ENCODE measurements at places on chromosomes 1 and 21.

DNA sequence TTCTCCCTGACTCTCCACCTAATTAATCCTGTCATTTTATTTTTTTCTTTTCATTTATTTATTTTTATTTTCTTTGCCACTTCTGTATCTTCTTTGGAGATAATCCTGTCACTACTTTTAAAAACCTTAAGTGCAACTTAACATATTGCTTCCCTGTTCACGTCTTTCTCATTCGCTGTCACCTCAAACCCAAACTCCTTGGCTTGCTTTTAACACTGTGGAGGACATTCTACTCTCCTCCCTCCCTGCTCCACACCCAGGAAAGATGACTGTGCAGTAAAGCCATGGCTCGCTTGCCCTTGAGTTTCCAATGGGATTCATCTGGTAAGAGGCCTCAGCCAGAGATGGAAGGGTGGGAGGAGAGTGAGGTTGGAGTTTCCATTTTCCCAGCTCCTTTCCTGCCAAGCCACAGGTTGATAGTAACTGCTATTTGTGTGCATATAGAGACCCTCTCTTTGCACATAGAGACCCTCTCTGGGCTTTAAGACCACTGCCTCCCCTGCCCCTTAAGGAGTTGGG lies 6.4 kb upstream of the BRWD1 start:
- no peak for DNase-seq

DNA sequence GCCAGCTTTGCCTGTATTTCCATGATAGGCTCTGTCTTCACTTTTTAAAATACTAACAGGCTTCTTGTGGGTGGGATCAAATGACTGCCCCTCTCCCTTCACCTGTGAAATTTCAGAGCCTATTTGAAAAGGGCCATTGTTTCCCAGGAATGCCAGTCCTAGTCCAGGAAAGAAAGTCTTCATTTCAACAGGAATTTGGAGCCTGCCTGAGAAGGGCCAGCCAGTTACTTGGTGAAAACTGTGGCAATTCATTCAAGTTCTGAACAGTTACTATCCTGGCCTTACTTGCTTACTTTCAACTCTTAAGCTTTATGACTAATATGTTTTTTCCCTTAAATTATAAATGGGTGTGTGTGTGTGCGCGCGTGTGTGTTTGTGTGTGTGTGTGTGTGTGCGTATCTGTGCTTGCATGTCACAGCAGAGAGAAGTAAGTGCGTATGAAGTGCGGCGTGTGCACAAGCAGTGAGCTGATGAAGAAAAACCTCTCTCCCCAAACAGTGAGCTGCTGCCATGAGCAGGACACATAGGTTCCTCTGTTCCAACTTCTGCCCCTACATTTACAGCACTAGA lies 67.5 kb upstream of the RNPC3 start:
- no peak for DNase-seq

GRCh38 chr1:34779526-34779925 lies 1.5 kb upstream of the GJB3 start:
- DNase-seq = no peak

DNA sequence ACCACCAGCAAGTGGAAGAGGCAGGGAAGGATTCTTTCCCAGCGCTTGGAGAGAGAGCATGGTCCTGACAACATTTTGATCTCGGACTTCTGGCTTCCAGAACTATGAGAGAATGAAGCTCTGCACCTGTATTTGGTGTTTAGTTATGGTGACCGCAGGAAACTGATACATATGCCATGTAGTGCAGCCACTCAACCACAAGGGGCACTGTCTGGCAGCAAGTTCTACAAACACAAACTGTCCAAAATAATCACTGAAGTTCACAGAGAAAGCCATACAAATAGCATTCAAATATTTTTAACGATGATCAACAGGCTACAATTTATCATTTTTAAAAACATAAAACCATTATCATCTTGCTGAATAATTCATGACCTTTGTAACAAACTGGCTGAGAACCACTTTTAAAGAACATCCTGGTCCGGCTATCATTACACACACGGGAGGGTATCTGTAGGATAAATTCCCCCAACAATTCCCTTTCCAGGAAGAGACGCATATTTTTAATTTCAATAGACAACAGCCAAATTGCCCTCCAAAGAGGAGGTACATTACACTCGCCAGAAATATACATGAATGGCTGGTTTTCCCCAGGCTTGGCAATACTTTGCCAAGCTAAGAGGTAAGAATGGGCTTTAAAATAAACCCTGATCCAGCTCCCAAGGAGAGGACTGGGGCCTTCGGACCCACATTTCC lies 9.2 kb upstream of the CBR3 start:
- DNase-seq = peak; percentile 50

- DNase-seq = no peak
These were observed 161.9 kb upstream of the UBE2U start for GRCh38 chr1:64041371-64042131.

GRCh38 chr1:108551137-108551862 lies 8.6 kb upstream of the EEIG2 start:
- no peak for DNase-seq

GRCh38 chr1:164703960-164704411 lies 145.0 kb downstream of the PBX1 start:
- no peak for DNase-seq

DNA sequence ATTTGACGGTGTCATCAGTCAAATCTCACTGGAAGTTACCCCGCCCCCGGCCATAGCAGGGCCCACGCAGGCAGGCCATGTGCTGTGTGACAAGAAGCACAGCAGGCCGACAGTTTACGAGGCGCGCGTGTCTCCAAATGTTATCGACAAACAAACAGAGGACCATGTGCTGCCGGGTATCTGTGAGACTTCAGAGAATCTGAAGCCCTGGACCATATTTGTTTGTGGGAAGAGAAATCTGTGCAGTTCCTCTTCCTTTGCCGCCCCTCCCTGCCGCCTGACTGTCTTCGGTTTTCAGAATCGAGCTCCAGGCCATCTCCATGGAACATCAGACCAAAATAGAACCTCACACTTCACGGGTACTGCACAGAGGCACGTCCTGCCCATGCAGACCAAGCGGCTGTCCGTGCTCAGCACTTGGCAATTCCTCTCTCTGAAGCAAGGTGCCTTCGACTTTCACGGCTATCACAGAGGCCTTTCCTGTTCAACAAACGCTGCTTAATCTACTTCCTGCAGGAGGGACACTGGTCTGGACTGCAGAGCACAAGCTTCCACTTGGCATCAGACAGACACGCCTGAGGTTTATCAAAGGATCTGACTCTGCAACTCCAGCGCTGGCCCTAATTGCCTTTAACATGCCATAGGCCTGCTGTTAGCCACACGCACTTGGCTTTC lies 135.7 kb upstream of the KRTAP19-8 start:
- peak; percentile 69 for DNase-seq

DNA sequence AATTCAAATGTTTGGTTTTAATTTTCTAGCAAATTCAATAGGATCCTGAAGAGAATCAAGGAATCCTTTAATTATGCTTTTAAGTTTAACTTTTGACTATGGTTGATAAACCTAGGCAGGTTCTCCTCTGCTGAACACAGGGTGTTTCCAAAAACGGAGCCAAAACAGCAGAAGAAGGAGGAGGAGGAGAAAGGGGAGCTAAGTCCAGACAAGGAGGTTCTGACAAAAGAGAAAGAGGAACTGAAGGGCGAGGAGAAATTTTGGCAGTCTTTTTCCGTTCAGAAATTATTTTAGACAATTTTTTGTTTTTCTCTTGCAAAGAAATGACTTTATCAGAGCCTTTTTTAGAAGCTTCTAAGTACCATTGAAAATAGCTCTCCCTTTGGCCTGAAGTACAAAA lies 33.2 kb upstream of the FNBP1L start:
- DNase-seq = no peak

- no peak for DNase-seq
These were observed 8.2 kb downstream of the TMCC2 start for GRCh38 chr1:205235951-205236350.
